ENCODE measurements at places on chromosomes 2 and 18.

GRCh38 chr2:188937228-188938220 is 36.6 kb upstream of the COL3A1 start:
- DNase-seq, result no peak

GRCh38 chr2:106885971-106886915 is at the start of gene ST6GAL2:
ST6GAL2 (minus strand) TSS chr2:106886167; CDS start chr2:106843977, 42,190 bp downstream.
- peak; percentile 75 for DNase-seq

DNA sequence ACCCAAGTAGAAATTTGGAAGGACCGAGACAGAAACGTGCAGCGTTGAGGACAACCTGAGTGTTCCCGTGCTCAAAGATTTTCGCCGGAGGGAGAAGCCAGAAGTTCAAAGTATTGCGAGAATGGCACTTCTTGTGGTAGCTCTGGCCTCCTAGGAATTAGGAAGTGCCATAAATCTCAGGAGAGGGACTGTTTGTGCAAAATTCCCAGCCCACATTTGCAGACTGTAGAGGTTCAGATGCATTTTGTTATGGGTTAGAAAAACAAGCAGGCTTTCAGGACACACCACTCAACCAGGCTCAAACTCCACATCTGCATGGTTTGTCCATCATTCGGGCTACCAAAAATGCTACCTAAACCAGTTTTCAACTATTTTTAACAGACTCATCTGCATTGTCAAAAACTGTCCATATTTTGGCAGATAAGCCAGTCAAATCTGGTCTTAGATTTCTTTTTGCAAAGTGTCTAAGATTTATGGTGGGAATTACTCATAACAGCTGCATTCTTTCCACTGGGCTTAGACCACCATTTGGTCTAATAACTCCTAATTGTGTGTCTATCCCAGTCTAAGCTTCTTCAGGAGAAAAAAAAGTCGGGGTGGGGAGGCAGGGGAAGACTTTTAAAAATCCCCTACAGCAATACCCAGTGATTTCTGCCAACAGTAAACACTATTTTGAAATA is 422.9 kb downstream of the ARHGAP15 start:
- DNase-seq, result no peak

DNA sequence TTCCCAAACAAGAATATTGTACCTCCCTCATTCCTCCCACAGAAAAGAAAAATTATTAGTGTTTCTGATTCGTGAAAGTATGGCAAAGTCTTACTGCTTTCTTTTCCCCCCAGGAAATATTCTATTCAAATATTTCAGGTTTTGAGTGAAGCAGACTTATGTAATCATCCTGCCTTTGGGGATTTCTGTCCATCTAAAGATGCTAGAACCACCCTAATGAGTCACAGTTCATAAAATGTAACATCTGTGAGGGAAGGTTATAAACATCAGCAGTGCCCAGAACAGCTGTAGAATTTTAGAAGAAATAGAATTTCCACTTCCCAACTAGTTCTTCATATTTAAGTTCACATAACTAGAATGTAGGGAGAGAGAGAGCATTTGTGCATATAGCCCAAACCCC is 39.0 kb downstream of the EEF1B2 start:
- no peak for DNase-seq

GRCh38 chr2:101758001-101758400 is 60.5 kb downstream of the MAP4K4 start:
- DNase-seq, result no peak

GRCh38 chr2:205654878-205655605 is 27.3 kb upstream of the NRP2 start:
- DNase-seq, result no peak

- no peak for DNase-seq
Observed at GRCh38 chr2:190896477-190896876, 15.9 kb downstream of the GLS start.

- DNase-seq, result no peak
Observed at GRCh38 chr2:69499242-69499641, 62.0 kb upstream of the NFU1 start.

- DNase-seq, result no peak
Observed at GRCh38 chr2:158969715-158970240, 1.3 kb downstream of the TANC1 start.

DNA sequence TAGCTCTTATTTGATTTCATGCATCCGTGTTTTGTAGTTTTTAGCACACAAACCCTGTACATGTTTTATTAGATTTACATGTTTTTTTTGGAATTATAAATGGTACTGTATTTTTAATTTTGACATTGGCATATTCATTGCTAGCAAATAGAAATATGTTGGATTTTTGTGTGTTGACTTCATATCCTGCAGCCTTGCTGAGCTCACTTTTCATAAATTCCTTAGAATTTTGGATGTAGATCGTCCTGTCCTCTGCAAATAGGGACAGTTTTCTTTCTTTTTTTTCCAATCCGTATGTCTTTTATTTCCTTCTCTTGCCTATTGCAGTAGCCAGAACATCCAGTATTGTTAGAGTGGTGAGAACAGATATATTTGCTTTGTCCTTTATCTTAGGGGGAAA is 46.7 kb upstream of the GPR17 start:
- no peak for DNase-seq

GRCh38 chr18:50633992-50634391 is 74.1 kb downstream of the MAPK4 start:
- DNase-seq, result no peak

GRCh38 chr18:58908006-58908405 is 43.3 kb downstream of the ZNF532 start:
- DNase-seq, result no peak

DNA sequence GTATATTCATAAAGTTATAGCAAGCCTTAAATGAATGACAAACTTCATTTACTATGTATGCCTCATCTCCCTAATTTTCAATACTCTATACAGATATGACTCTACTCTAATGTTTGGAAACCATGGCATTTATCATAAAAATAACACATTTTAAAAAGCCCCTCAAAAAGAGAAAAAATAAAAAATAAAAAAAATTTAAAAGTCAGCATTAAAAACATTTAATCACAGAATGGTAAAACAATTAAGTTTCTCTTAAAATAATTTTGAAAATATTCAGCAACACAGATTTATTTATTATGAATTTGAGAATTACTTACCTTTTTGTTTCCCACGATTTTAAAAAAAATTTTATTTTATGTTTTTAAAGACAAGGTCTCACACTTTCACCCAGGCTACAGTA is 65.0 kb upstream of the CDKL4 start:
- DNase-seq, result no peak

- no peak for DNase-seq
Observed at GRCh38 chr2:164922134-164922533, 33.2 kb downstream of the SLC38A11 start.

DNA sequence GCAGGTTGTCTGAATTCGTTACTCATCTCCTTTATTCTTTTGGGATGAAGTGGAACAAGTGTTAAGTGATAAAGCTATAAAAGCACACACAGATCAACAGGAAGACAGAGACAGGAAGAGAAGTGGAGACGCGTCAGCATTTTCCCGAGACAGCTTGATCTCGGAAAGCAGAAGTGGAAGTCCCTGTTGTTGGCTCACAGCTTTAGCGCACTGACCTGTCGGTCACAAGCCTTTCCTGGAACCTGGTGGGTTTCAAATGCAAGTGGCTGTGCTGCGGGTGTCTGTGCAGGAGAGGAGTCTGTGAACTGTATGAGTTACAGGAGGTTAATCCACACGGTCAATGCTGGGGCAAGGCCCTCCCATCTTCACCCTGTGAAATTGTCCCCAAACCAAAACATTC is 116.6 kb upstream of the PELI1 start:
- no peak for DNase-seq

- DNase-seq, result no peak
Observed at GRCh38 chr2:231299267-231299666, 96.2 kb upstream of the B3GNT7 start.

GRCh38 chr2:219713110-219713509 is 85.7 kb downstream of the SLC4A3 start:
- DNase-seq, result no peak

DNA sequence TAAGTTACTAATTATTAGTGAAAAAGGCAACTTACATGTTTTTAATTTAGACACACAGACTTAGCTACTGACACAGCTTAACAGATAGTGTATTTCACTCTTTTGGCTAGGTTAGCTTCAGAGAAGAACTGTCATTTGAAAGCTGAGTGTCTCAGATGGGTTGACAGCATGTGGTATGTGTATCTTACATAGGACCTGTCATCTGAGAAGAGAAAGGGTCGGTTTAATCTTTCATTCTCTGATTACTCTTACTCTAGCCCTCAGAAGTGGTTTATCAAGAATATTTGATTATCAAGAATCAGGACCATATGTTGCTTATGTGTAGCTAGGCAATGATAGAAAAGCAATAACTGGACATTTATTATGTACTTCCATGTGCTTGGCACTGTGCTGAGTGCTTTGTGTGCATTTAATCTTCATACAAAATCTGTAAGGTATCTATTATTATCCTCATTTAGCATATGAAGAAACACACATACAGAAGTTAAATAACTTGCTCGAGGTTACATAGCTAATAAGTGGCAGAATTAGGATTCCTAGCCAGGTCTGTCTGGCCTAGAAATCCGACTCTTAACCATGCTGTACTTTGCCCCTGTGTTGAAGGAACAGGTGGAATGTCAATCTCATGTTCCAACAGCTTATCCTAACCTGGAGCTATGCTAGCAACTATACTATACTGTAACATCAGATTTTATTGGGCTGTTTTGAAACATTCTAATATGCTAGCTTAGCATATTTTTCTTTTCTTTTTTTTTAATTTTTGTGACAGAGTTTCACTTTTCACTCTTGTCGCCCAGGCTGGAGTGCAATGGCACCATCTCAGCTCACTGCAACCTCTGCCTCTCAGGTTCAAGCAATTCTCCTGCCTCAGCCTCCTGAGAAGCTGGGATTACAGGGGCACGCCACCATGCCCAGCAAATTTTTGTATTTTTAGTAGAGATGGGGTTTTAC is 28.4 kb downstream of the CFLAR start:
- no peak for DNase-seq

DNA sequence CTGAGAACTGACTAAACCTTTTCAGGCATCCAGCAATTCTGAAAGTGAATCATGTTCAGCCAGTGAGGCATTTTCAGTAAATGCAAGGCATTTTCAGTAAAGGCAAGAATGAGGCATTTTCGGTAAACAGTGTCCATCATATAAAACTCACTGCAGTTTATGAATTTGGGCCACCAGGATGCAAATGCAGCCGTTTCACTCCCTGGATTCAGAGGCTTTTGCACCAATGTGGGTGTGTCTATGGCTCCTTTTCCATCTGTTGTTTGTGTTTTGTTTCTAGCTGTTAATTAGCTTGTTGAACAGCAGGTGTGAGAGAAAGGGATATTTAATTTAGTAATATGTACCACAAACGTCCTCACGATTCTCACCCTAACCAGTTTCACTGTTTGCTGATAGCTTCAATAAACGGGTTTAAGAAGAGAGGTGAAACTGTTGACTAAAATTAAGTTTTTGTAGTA is 116.3 kb upstream of the PGAP1 start:
- no peak for DNase-seq

DNA sequence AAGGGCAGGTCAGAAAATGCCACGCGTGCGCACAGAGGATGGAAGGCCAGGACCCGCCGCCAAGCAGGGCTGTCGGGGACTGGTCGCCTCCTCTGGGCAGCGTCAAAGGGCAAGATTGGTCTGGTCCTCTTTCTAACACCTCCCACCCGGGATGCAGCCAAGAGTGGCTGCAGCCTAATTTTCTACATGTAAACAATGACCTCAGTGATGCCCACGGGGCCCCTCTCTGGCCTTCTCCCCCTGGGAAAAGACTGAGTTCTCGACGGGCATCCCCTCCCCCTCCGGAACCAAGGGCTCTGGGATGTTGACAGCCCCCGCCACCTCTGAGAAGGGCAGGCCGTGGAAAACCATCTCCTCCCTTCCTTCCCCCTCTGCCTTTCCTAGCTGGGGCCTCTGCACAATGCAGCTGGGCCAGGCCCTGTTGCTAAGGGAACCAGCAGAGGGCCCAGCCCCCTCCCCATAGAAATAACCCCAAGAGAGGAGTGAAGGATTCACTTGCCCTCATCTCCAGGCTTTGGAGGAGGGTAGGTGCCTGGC is 80.0 kb upstream of the ZNF532 start:
- no peak for DNase-seq

DNA sequence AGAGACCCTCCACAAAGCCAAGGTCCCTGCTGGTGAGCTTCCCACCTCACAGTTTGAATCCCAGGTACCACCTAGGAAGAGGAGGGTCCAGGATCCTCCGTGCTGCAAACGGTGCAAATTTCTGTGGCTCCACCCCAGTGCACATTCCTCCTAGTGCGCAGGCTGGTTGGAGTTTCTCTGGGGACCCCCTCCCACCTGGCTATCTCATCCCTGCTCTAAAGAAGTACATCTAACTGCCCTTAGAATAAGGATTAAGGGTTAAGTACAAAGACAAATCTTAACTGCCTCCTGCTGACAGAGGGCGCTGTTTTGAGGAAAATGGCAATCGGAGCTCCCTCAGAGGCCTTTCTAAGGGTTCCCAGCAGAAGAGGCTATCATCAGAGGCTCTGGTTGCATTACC is 109.6 kb upstream of the FSIP2 start:
- no peak for DNase-seq

DNA sequence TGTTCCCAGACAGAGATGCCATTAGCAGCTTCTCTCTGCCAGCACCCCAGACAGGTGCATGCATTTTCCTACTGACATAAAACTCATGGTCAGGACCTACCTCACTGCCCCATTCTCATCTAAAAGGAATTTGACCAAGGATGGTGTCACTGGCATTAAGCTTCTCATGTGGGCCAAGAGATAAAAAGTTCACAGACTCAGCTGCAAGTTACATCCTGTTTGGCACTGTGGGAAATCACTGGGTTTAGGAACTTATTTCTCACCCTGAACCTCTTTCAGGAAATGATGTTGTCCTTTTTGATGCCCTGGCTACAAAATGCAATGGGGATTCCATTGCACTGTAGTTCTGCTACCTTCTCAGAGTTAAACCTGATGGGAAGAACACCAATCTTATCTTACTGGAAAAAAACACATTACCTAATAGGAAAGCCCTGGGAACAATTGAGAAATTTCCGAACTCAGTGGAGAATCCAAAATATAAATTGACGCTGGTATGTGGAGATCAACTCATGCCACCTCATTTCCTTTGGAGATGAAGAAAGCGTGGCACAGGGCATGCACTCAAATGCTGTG is 252.1 kb upstream of the COPS8 start:
- no peak for DNase-seq

- DNase-seq, result no peak
Observed at GRCh38 chr2:45765728-45766254, 114.3 kb downstream of the PRKCE start.

Measured in type B pancreatic cell (in vitro differentiated cells).